T follicular helper cell (primary cell): ENCODE measurements at places on chromosomes 6 and 20.

GRCh38 chr6:158775832-158776231, 43.3 kb downstream of the EZR start:
- no peak for DNase-seq

DNA sequence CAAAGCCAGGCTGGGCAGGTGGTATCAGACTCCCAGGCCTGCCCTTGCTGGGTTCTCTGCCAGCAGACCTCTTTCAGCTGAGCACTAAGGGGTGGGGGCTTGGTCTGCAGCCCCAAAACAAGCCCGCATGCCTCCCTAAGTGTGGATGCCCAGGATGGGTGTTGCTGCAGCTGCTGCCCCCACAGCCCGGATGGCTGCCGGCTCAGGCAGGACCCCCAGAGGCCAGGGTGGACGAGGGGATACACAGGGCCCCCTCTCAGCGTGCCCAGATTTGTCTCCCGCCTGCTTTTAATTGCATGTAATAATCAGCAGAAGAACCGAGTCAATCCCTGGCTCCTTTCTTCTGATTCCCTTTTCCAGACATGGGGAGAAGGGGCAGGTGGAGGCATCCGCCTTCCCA, 60.8 kb downstream of the VEGFA start:
- DNase-seq = no peak

- no peak for DNase-seq
Observed at GRCh38 chr6:15989397-15989796, 139.5 kb upstream of the MYLIP start.

GRCh38 chr6:133523816-133524215, 282.7 kb downstream of the EYA4 start:
- DNase-seq = no peak

- no peak for DNase-seq
Observed at GRCh38 chr20:8342391-8342790, 210.3 kb downstream of the PLCB1 start.

GRCh38 chr6:27811451-27811772, 100.8 kb downstream of the OR2B2 start:
- DNase-seq = no peak

DNA sequence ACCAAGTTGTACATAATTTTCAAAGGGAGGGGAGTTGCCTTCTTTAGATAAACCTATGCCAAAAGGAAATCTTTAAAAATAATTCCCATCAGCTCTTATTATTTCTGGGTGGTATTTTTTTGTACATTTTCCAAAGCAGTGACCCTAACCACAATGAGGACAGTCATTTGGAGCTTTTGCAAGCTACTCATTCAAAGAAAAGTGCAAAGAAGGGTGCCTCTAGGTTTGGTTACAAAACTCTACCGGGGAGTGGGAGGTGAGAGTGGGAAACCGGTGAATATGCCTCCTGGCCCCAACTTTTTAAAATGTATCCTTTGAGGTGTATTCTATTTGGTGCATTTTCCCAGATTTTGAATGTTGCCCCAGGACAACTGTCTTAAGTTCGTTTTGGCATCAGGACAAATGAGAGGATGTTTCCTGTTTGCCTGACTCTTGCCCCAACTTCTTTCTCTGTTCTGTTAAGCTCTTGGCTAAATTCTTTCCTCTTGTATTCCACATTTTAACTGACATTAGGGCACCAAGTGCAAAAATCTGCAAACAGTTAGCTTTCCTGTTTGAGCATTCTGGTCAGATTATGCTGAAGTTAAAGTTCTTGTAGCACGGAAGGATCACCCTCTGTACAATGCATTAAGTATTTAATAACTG, 78.9 kb downstream of the SLX4IP start:
- no peak for DNase-seq

DNA sequence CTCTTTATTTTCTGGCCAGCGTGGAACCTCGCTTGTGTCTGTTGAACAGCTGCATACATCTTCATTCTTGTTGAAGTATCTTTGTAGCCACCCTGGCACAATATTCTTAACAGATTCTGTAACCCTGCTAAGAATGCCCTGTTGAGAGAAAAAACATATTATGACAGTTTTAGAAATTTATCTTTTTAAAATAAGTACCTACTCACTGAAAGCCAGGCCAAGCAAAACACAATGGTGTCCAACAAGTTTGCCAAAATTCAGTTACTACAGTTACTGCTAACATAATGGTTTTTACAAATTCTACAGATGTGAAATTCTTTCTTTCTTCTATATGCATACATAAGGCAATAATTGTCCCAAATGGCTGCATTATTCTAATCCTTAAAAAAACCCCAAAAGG, 18.2 kb downstream of the NUP153 start:
- DNase-seq = no peak

GRCh38 chr6:127288705-127289104, 22.0 kb downstream of the RNF146 start:
- DNase-seq = no peak

GRCh38 chr6:154852687-154853086, 119.5 kb downstream of the SCAF8 start:
- no peak for DNase-seq

DNA sequence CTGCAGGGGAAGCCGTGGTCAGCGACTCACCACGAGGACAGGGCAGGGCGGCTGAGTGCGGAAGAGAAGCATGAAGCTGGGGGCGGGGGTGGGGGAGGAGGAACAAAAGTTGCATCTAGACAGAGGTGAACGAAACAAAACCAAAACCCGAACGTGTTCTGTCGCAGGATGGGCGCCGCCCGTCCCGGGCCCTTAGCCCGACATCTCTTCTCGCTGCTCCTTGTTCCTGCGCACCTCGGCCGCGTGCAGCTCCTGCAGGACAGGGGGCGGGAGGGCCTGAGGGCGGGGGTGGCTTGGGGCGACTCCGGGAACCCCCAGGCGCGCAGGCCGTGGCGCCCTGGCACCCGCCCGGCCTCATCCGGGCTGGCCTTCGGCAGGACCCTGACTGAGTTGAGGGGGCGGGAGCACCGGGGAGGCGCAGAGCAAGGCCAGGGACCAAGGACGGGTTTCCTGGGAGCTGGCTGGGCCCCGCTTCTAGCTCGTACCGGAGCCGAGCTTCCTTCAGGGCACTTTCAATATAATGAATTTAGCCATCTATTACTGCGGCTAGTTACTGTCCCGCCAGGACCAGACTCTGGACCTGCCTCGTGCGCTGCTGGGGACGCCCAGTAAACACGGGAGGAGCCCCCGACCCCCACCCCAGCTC, 12.0 kb downstream of the STMN3 start:
- no peak for DNase-seq

DNA sequence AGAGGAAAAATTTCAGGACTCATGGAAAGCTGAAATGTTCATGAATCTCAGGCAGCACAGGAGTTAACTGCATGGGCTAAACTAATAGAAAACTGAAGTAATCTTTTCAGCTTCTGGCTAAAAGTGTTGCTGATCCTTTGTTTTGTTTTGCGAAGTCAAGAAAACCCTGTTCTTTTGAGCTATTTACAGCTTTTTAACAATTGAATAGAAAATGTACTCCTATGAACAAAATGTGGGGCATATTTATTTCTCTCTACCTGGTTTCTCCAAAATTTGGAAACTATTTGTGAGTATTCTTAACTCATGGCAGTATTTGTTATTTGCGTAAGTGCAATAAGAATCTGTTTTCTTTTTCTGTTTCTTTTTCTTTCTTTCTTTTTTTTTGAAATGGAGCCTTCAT, 818.8 kb upstream of the CITED2 start:
- DNase-seq = no peak

- DNase-seq = no peak
Observed at GRCh38 chr6:37826993-37827392, 7.5 kb downstream of the ZFAND3 start.

DNA sequence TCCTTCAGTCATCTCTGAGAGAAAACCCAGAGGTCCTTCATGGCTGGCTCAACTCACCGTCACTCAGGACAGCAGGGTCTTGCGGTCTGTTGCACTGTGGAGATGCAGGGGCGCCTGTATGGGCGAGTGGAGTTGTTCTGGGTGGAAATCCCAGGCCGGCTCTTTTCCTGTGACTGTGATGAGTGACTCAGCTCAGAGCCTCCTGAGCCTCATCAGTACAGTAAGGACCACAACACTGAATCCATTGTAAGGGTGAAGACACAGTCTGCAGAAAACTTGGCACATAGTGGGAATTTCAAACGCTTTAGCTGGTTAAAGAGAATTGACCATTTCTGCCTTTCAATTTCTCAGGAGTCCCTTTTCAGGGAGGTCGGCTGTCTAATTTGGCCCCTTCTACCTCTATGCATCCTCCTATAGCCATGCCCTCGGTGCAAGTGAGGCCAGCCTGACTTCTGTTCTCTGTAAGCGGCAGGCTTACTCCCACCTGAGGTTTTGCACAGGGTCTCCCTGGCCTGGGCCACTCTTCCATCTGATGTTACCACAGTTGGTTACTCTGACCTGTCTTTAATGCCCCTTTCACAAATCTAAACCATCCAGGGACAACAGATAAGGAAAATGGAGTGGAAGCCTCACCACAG, 35.5 kb upstream of the TBXT start:
- DNase-seq = no peak

GRCh38 chr6:132933090-132933489, 118.7 kb downstream of the RPS12 start:
- DNase-seq = no peak

DNA sequence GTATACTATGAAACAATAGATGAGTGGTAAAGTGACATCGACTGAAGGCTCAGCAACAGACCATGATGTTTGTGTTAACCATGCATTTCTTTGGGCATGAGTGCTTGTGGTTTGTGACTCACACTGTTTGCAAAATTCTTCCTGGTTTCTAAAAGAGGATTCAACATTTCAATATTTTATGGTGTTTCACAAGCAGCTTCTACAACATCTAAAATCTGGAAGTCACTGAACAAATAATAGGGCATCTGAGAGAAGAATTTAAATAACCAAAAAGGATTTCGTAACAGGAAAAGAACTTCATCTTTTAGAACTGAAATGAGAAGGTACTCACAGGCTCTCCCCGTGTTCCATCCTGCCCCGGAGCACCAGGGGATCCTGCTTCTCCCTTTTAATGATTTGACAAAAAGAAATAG, 146.2 kb downstream of the COL21A1 start:
- no peak for DNase-seq

- no peak for DNase-seq
Observed at GRCh38 chr6:170087941-170088581, 202.8 kb downstream of the DLL1 start.

GRCh38 chr6:159174263-159174969, 5.2 kb downstream of the FNDC1 start:
- DNase-seq = peak; percentile 48

DNA sequence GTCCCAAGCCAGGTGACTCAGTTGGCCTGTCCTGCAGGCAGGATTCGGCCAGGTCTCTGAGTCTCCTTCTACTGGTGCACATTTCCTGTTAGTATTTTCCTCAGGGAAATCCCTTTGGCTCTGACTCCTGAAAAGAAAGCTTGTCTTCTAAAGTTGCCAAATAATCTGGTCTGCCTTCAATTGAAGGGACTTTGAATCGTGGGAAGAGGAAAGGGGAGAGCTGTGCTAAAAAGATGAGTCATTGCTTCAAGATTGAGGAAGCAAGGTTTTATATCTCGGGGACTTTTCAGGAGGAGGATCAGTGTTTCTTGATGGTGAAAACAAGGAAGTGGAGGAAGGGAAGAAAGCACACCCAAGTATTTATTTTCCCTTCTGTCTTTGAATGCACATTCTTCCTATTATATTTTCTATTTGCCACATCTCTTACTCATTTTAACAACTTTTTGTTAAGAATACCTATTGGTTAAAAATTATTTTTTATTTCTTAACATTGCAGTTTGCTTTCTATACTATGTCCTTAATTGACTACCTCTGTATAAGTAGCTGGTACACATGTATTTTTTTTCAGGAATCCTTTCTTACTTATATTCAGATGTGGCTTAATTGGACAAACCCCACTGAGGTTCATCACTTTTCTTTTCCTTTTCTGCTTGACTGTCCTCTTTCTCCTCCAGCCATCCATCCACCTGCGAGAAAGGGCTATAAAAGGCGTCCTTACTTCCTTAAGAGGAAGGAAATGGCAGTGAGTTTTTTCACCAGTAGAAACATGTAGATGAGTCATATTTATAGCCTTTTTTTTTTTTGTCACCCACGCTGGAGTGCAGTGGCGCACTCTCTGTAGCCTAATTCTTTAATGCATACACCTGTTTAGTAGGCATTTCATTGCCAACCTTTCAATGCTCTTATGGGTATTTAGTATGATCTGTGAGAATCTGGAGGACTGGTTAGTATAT, 15.0 kb upstream of the IFNGR1 start:
- DNase-seq = no peak

DNA sequence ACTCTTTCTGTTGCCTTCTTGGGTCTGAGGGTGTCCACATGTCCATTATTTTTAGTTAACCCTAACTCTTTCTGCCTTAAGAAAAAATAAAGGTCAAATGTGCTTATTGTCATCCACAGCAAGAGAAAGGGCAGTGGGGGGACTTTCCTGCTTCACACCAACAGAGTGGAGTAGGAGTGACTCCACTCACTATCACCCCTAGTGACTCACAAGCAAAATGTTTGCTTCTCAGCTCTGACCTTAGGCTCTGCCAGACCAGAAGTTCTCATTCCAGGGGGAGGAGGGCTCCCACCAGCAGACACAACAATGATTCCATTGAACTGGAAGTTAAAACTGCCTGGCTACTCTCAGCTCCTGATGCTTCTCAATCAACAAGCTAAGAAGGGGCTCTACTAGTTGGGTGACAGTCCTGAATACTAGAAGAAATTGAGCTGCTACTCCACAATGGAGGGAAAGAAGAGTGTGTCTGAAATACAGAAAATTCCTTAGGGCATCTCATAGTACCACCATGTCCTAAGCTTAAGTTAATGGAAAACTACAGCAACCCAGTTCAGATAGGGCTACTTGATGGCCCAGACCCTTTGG, 83.9 kb upstream of the AFDN start:
- DNase-seq = no peak

DNA sequence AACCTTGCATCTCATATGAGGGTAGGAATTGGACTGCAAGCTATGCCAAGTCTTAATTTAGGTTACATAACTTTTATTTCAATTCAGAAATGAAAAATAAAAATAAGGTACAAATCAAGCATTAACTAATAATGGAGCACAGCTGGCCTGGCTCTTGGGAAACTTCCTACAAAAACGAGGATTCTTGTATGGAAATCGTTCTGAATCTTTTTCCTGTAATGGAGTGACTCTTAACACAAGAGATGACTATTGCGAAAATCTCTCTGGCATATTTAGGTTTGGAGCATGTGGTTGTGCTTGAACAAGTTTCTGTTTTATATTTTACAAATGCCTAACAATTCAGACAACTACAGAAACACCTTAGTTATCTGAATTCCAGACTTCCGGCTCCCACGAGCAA, 34.0 kb upstream of the PI16 start:
- no peak for DNase-seq

GRCh38 chr6:3239110-3239830, 11.8 kb upstream of the TUBB2B start:
- no peak for DNase-seq

- no peak for DNase-seq
Observed at GRCh38 chr6:144149558-144149893, 791 bp upstream of the STX11 start.

GRCh38 chr6:162973980-162974379, 246.2 kb downstream of the PACRG start:
- no peak for DNase-seq
